ENCODE measurements at places on chromosomes 13 and 19. TPM values are rescaled to one million over a fixed set of nuclear protein-coding genes. Genes with fewer than 3 reads are reported as not detected.

- no peak for ATAC-seq
Observed at GRCh38 chr19:31882709-31883108, 462.7 kb upstream of the ZNF507 start.

GRCh38 chr13:51070005-51070649 is 40.9 kb downstream of the C13orf42 start:
- peak; percentile 71 for ATAC-seq

GRCh38 chr19:4208385-4209094 is 20.8 kb upstream of the EBI3 start:
- no peak for ATAC-seq

DNA sequence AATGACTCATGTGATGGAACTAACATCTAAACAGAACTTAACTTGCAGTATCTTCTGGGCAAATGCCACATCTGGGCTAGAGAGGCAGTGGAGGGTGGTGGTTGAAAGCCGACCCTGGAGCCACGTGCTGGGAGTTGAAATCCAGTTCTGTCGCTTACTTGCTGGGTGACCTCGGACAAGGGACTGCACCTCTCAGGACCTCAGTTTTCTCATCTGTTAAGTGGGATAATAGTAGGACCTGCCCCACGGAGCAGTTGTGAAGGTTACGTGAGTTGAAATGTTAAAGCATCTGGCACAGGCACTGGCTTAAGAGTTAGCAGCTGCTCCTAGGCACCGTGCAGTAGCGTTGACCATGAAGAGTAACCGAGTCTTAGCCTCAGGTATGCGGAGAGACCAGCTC is 76.1 kb downstream of the SIPA1L3 start:
- ATAC-seq: no peak

GRCh38 chr13:32503727-32504126 is 34.9 kb downstream of the N4BP2L2 start:
- no peak for ATAC-seq

DNA sequence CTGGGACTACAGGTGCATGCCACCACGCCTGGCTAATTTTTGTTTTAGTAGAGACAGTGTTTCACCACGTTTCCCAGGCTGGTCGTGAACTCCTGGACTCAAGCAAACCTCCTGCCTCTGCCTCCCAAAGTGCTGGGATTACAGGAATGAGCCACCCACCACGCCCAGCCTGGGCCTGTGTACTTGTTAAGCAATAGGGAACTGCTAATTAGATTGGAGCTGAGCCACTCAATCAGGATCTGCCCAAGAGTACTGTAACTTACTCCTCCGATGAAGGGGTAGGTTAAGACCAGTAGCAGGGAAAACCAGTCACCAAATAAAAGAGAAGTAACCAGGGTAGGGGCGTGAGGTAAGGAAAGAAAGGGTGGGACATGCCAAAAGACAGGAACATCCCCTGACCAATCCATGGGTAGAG is 2.3 kb downstream of the DDX39A start:
- ATAC-seq: no peak

GIPR gene
- total RNA-seq: not detected

TLE6 gene
- 0.40 TPM for total RNA-seq

SIPA1L3 gene
- 5.9 TPM for total RNA-seq

LMTK3 gene
- 1.2 TPM for total RNA-seq

TEX29 gene
- 1.9 TPM for total RNA-seq

Measured in gastroesophageal sphincter (tissue), 4 donors.